ENCODE measurements at places on chromosomes 3 and 15.

DNA sequence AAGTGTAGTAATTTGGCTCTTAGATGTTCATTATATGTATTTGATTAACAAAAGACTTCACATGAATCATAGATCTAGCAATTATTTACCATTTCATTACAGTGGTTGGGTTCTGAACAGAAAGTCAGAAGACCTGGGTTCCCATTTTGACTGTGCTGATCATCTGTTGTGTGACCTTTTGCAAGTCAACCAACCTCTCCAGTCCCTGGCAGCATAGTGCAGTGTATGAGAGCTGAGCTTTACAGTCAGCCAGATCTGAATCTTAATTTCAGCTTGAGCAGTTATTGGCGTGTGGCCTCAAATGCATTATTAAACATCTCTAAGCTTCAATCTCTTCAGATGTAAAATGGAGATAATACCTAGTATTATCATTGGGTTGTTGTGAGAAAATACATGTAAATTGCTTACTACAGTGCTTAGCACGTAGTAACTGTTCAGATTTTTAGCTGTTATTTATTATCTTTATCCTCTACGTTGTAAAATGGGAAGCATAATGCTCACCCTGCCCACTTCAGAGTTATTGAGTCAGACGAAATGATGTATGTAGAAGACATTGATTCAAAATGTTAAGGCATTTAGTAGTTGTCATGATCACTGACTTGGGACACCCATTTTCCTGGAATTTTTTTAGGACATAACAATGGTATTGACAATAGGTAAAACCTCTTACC, 104.0 kb downstream of the KLHL25 start:
- DNase-seq = no peak

GRCh38 chr15:27114473-27114872, 143.5 kb downstream of the GABRG3 start:
- no peak for DNase-seq

- DNase-seq = peak; percentile 66
These were observed 10.3 kb downstream of the CHCHD6 start for GRCh38 chr3:126714276-126714900.

GRCh38 chr3:156469456-156469855, 85.5 kb downstream of the SSR3 start:
- no peak for DNase-seq

Measured in Ammon's horn (tissue), 1 donor.